ENCODE measurements at places on chromosomes 6 and 20.

- DNase-seq = no peak
Observed at GRCh38 chr6:123945386-123945785, 141.7 kb downstream of the NKAIN2 start.

- DNase-seq = no peak
Observed at GRCh38 chr6:71045296-71045695, 88.4 kb upstream of the B3GAT2 start.

DNA sequence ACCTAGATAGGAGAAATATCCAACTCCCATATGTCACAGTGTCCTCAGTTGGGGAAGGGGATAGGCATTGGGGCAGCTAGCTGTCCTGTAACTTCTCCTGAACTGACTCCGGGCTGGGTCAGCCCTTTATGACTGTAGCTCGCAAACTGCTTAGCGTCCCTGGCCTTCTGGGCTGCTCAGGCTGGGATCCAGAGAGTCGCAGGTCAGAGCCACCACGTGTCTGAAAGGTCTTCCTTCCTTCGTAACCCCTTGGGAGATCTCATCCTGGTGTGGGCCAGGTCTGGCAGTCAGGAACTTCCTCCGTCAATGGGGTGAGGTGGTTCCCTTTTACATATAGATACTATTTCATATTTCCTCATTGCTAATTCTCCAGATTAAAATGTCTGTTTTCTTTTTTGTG, 28.8 kb upstream of the HINT3 start:
- DNase-seq = no peak

DNA sequence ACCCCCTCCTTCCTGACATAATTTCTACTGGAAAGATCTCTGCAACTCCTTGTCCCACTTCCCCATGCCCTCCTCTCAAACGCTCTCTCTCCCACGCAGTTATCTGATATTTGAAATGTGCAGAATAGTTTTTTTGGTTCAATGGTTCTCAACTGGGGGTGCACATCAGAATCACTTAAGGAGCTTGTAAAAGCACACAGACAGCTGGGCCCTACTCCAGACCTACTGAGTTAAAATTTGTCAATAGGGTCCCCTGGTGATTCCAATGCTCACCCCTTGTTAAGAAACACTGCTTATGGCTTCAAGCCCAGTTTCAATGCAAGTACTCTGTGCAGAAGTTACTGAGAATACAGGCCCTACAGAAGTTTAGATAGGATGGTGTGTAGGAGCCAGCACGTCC, 45.2 kb upstream of the KCNK16 start:
- DNase-seq = no peak

DNA sequence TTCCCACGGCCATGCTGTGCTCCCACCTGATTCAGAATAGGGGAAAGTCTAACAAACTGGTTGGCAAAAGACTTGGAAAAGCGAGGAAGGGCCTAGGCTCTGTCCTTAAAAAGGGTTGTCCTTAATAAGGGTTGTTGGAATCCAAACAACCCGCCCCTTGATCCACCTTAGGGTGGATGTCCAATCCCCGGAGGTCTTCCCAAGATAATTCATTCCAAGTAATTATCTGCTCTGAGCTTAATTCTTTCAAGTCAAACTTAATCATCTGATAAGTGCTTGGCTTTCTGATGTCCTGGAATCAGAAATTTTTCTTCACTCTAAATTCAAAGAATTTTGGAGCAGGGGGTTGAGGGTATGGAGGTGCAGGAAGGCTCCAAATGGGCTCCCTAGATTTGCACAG, at the start of gene KHDC1L:
Gene KHDC1L (minus strand): TSS at position 101 of the 400 bp plus-strand sequence. CDS start 88 bp downstream, at position 13.
- DNase-seq = no peak

GRCh38 chr6:33197431-33198048, 2.9 kb downstream of the RXRB start:
- DNase-seq = no peak

Measured in stimulated activated CD4-positive, alpha-beta T cell treated with anti-CD3 and anti-CD28 coated beads, Interleukin-15, amount 100 ng/mL, for 1 hour (primary cell).